ENCODE measurements at places on chromosomes 1 and 21.

DNA sequence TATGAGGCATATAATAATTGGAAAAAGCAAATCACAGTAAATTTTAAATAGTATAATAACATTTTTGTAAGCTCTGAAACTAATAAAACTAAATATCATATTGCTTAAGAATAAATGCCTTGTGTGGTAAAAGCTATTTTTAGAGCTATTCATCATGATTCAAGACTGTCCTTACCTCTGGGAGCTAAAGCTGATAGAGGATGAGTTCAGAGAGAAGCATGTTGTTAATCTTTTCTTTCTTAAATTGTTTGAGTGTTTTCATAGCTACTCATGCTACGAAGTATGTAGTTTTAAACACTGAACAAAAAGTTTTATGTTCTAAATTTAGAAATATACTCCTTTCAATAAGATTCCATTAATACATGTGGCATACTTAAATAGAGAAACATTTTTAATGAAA, 30.5 kb downstream of the IFI16 start:
- peak; percentile 53 for DNase-seq

DNA sequence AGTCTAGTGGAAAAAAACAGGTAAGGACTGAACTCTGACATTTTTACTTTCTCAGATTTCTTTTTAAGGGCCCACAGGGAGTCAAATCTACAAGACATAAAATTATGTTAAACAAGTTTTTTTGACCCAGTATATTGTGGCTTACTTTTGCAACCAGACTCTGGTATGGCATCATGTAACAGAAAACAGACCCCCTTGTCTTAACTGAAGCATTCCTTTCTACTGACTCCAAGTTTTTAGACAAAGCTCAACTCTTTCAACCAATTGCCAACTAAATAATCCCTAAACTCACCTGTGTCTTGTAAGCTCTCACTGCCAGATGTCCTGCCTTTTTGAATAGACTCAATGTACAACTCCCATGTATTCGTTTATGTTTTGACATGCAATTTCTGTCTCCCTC, 64.3 kb downstream of the FASLG start:
- DNase-seq = no peak

- no peak for DNase-seq
Measured at GRCh38 chr1:225818229-225818628, 8.3 kb downstream of the EPHX1 start.

GRCh38 chr1:150155413-150156071, 5.8 kb downstream of the PLEKHO1 start:
- no peak for DNase-seq

DNA sequence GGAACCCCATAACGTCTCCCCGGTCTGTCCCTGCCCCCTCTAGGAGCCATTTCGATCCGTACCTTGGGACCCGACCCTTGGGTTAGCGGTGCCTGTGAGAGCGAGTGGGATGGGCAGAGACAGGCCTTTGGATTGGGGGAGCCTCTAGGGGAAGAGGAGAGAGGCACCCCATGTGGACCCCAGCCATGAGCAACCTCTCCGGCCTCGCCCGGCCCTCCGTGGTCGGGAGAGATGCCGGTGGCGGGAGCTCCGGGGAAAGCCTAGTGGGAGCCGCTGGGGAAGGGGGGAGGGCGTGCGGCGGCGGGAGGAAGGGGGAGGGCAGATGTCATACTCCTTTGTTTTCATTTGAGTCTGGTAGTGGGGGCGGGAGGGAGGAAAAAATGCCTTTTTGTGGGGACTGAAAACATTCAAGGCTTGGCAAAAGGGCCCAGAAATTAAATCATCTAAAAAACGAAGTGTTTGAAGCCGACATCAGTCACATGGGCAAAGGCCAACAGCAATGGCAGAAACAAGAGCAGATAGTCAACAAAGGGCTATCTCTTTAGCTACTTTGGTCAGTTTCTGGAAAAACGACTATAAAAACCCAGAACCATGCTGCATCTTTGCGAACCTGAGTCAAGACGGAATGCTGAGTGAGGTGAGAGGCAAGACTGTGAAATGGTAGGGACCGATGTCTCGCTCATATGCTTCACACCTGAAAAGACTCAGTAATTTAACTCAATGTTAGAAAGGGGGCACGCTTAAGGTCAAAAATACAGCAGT, 758 bp downstream of the PTBP2 start:
- peak; percentile 65 for DNase-seq

All from ELR (cell line).